Breast epithelium (tissue), 4 donors: ENCODE measurements at places on chromosomes 4 and X. TPM values are rescaled to one million over a fixed set of nuclear protein-coding genes. Genes with fewer than 3 reads are reported as not detected.
A peak's percentile ranks its signal among the peaks of the same experiment; 100 is the strongest.

- H3K27ac ChIP-seq, result peak overlapping the region; percentile 42
- H3K4me1 ChIP-seq, result no peaks in the 10 kb centered on the region
- DNase-seq, result no peak
- peak overlapping the region; percentile 75 for H3K4me3 ChIP-seq
- no peaks in the 10 kb centered on the region for H3K36me3 ChIP-seq
Measured at GRCh38 chrX:9786798-9787635, 788 bp downstream of the SHROOM2 start.

GRCh38 chrX:7184816-7185215 is 36.9 kb upstream of the PUDP start:
- H3K27ac ChIP-seq, result no peak overlapping the region
- H3K27me3 ChIP-seq, result no peaks in the 10 kb centered on the region
- H3K4me1 ChIP-seq, result no peaks in the 10 kb centered on the region

- no peak overlapping the region for H3K27ac ChIP-seq
- no peaks in the 10 kb centered on the region for H3K36me3 ChIP-seq
- no peak for DNase-seq
- H3K4me3 ChIP-seq, result no peak overlapping the region
- no peaks in the 10 kb centered on the region for H3K27me3 ChIP-seq
Measured at GRCh38 chrX:46803140-46803539, 33.7 kb upstream of the RP2 start.

DNA sequence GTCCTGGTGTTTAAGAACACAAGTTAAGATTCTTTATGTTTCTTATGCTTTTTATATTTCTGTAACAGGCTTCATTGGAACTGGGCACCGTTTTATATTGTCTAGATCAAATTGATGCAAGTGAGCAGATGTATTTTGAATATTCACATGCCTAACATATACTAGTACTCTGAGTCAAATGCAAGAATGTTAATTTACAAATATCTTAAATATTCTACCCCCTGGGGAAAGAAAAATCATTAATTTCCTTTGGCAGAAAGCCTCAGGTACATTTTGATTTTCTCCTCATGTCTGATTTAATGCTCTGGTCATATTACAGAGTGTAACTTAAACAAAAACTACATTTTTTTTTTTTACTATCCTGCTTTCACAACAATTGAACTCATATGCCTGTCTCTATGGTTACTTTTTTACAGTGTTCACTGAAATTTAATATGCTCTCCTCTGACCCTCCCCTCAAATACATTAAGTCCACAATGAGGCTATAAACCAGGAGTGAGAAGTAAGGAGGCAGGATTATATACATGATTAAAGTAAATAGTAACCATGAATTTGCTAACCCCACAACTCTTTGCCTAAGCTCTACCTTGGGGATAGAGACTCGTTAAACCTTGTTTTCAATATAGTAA is 2.4 kb upstream of the NSUN7 start:
- no peaks in the 10 kb centered on the region for H3K27me3 ChIP-seq
- H3K36me3 ChIP-seq, result no peaks in the 10 kb centered on the region
- no peak overlapping the region for H3K4me3 ChIP-seq
- DNase-seq, result no peak

GRCh38 chr4:82372517-82373485 is 990 bp downstream of the HNRNPD start:
- H3K36me3 ChIP-seq, result no peaks in the 10 kb centered on the region
- DNase-seq, result peak; percentile 74
- no peaks in the 10 kb centered on the region for H3K27me3 ChIP-seq
- peaks cover 16% of the 10 kb centered on the region for H3K4me1 ChIP-seq
- peak overlapping the region; percentile 82 for H3K4me3 ChIP-seq

GRCh38 chr4:53563824-53564223 is 27.5 kb downstream of the LNX1 start:
- no peaks in the 10 kb centered on the region for H3K4me1 ChIP-seq
- no peaks in the 10 kb centered on the region for H3K36me3 ChIP-seq
- no peak overlapping the region for H3K27ac ChIP-seq
- H3K4me3 ChIP-seq, result no peak overlapping the region

DNA sequence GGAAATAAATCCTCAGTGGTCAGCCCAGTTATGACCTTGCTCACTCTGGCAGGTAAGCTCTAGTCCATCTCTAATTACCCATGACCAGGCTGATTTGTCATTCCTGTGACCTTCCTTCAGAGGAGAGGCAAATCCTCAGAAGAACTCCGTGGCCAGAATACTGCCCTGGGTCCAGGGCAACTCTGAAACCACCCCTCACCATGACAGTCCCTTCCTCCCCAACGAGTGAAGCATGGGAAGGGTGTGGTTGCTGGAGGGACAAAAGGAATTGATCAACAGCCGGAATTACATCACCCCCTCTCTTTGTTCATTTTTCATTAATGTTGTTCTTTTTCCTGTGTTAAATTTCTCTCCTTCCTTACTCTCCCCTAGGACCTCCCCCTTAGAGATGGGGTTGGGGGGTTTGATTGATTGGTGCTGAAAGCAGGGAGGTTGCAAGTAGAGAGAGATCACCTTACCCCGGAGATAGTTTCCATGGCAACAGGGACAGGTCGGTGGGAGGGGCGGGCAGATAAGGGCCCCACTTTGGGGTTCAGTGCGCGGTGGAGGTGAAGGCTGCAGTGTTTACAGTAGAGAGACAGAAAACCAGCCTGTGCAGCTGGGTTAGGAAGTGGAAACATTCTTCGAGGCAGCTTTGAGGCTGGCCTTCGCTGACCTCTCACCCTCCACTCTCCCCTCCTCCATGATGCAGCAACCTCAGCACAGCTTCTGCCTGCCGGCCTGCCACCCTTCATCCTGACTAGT is 647.4 kb downstream of the BCOR start:
- H3K27me3 ChIP-seq, result peaks cover 82% of the 10 kb centered on the region
- no peak for DNase-seq
- H3K4me3 ChIP-seq, result no peak overlapping the region
- no peaks in the 10 kb centered on the region for H3K36me3 ChIP-seq
- H3K27ac ChIP-seq, result no peak overlapping the region

- H3K27ac ChIP-seq, result no peak overlapping the region
- no peaks in the 10 kb centered on the region for H3K27me3 ChIP-seq
- no peak overlapping the region for H3K4me3 ChIP-seq
- H3K36me3 ChIP-seq, result no peaks in the 10 kb centered on the region
Measured at GRCh38 chrX:129614481-129615255, 40.1 kb downstream of the APLN start.

- H3K4me3 ChIP-seq, result no peak overlapping the region
- H3K27me3 ChIP-seq, result no peaks in the 10 kb centered on the region
- H3K27ac ChIP-seq, result no peak overlapping the region
- no peaks in the 10 kb centered on the region for H3K36me3 ChIP-seq
- no peaks in the 10 kb centered on the region for H3K4me1 ChIP-seq
- no peak for DNase-seq
Measured at GRCh38 chr4:112266823-112267222, 18.9 kb downstream of the TIFA start.

GRCh38 chr4:139574641-139575040 is 18.6 kb upstream of the SETD7 start:
- no peaks in the 10 kb centered on the region for H3K4me1 ChIP-seq
- no peaks in the 10 kb centered on the region for H3K36me3 ChIP-seq
- DNase-seq, result no peak
- no peaks in the 10 kb centered on the region for H3K27me3 ChIP-seq
- H3K4me3 ChIP-seq, result no peak overlapping the region

DNA sequence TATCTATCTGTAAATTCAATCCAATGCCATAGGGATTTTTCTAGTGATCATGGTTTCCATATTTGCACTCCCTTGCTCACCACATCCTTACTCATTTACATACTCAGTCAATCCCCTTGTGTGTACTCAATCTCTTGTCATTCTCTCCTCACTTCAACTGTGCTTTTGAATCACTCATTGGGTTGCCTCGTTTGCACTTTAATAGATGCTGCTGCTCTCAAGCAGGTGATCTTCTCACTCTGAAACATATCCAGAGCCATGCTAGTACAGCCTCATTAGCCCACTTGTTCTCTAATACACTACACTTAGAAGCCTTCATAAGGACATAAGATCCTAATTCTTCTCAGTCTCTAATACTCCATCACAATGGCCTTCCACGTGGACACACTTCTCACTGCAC is 507.9 kb downstream of the TECRL start:
- H3K4me1 ChIP-seq, result no peaks in the 10 kb centered on the region
- no peak overlapping the region for H3K27ac ChIP-seq
- no peak for DNase-seq
- H3K27me3 ChIP-seq, result no peaks in the 10 kb centered on the region
- H3K36me3 ChIP-seq, result no peaks in the 10 kb centered on the region

- H3K4me3 ChIP-seq, result no peak overlapping the region
- H3K4me1 ChIP-seq, result no peaks in the 10 kb centered on the region
Measured at GRCh38 chr4:111502626-111503025, 642.6 kb upstream of the FAM241A start.

GRCh38 chrX:10574663-10575062 is 45.7 kb downstream of the MID1 start:
- no peak for DNase-seq
- H3K27me3 ChIP-seq, result peaks cover 7% of the 10 kb centered on the region
- no peak overlapping the region for H3K4me3 ChIP-seq
- no peaks in the 10 kb centered on the region for H3K36me3 ChIP-seq

GRCh38 chr4:16027626-16028025 is 56.2 kb downstream of the PROM1 start:
- H3K36me3 ChIP-seq, result no peaks in the 10 kb centered on the region
- no peak overlapping the region for H3K27ac ChIP-seq
- DNase-seq, result no peak
- H3K27me3 ChIP-seq, result no peaks in the 10 kb centered on the region
- no peak overlapping the region for H3K4me3 ChIP-seq

DNA sequence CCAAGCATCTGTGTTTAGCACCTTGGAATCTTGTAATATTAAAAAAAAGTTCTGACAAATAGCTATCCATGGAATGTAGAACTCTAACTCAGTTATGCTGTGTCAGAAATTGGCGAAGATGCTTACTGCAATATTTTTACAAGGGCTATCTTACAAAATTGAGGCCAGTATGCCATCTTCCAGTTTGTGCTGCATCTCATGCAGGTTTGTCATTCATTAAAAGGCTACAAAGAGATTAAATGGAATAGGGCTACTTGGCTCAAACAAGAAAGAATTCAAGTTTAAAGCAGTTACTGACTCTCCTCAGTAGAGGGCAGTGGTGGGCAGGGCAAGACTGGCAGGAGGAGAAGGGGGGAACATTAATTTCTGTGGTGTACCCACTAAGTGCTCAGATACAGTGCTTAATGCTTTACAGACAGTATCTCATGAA is 66.5 kb downstream of the SHROOM4 start:
- no peak overlapping the region for H3K27ac ChIP-seq
- no peaks in the 10 kb centered on the region for H3K4me1 ChIP-seq
- no peak for DNase-seq
- no peaks in the 10 kb centered on the region for H3K36me3 ChIP-seq
- H3K4me3 ChIP-seq, result no peak overlapping the region

- H3K4me1 ChIP-seq, result no peaks in the 10 kb centered on the region
- no peak for DNase-seq
- no peak overlapping the region for H3K4me3 ChIP-seq
- H3K36me3 ChIP-seq, result no peaks in the 10 kb centered on the region
- no peak overlapping the region for H3K27ac ChIP-seq
- H3K27me3 ChIP-seq, result no peaks in the 10 kb centered on the region
Measured at GRCh38 chr4:11487868-11488544, 59.3 kb upstream of the HS3ST1 start.

GRCh38 chr4:5212255-5213013 is 161.2 kb downstream of the STK32B start:
- H3K27ac ChIP-seq, result no peak overlapping the region
- DNase-seq, result no peak
- H3K4me3 ChIP-seq, result no peak overlapping the region
- no peaks in the 10 kb centered on the region for H3K4me1 ChIP-seq
- no peaks in the 10 kb centered on the region for H3K36me3 ChIP-seq

- DNase-seq, result no peak
- H3K4me1 ChIP-seq, result no peaks in the 10 kb centered on the region
- no peak overlapping the region for H3K4me3 ChIP-seq
- H3K36me3 ChIP-seq, result no peaks in the 10 kb centered on the region
- no peak overlapping the region for H3K27ac ChIP-seq
- no peaks in the 10 kb centered on the region for H3K27me3 ChIP-seq
Measured at GRCh38 chr4:142150483-142150882, 514.1 kb downstream of the IL15 start.

DNA sequence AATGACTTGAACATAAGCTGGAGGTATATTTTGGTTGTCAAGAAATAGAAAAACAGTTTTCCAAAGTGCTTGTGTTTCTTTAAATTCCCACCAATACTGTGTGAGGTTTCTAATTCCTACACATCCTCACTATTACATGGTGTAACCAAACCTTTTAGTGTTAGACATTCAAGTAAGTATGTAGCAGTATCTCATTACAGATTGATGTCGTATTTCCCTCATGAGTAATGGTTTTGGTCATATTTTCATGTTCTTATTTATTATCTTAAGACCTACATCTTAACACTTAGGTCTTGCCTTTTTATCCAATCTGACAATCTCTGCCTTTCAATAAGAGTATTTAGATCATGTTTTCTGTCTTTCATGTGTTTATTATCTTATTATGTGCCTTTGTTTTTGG is 253.7 kb upstream of the ANXA10 start:
- DNase-seq, result no peak
- H3K36me3 ChIP-seq, result no peaks in the 10 kb centered on the region
- no peaks in the 10 kb centered on the region for H3K27me3 ChIP-seq
- no peak overlapping the region for H3K27ac ChIP-seq

- no peaks in the 10 kb centered on the region for H3K36me3 ChIP-seq
- no peak overlapping the region for H3K27ac ChIP-seq
- DNase-seq, result no peak
- no peaks in the 10 kb centered on the region for H3K4me1 ChIP-seq
Measured at GRCh38 chrX:38260231-38260630, 39.6 kb upstream of the SRPX start.

- H3K4me3 ChIP-seq, result no peak overlapping the region
- H3K27me3 ChIP-seq, result no peaks in the 10 kb centered on the region
- no peak for DNase-seq
- H3K36me3 ChIP-seq, result no peaks in the 10 kb centered on the region
Measured at GRCh38 chr4:104907074-104907649, 239.5 kb upstream of the TET2 start.

Gene ZRSR2
- total RNA-seq, result 9.8 TPM

Gene CT55
- not detected for total RNA-seq

Gene MTNR1A
- total RNA-seq, result not detected

Gene LPAR4
- 0.32 TPM for total RNA-seq

Gene SCRG1
- total RNA-seq, result 4.0 TPM

Gene HSFX4
- not detected for total RNA-seq

Gene HSD17B13
- total RNA-seq, result 5.1 TPM

Gene ADGRG4
- total RNA-seq, result under 0.01 TPM

Gene ARAF
- total RNA-seq, result 27.9 TPM

Gene AMTN
- not detected for total RNA-seq

Gene LRCH2
- total RNA-seq, result 2.0 TPM

Gene FHDC1
- 0.48 TPM for total RNA-seq

Gene ASMT
- not detected for total RNA-seq

Gene RNF175
- total RNA-seq, result not detected

Gene TREX2
- 1.0 TPM for total RNA-seq
